ENCODE measurements at places on chromosomes 11 and 22. TPM values are rescaled to one million over a fixed set of nuclear protein-coding genes. Genes with fewer than 3 reads are reported as not detected.

The OR2AG2 gene
- 0.27 TPM for total RNA-seq

- H3K4me1 ChIP-seq: no peaks in the 10 kb centered on the region
- DNase-seq: no peak
- no peaks in the 10 kb centered on the region for H3K36me3 ChIP-seq
- no peaks in the 10 kb centered on the region for H3K27me3 ChIP-seq
Observed at GRCh38 chr11:44261800-44262591, 47.9 kb downstream of the ALX4 start.

DNA sequence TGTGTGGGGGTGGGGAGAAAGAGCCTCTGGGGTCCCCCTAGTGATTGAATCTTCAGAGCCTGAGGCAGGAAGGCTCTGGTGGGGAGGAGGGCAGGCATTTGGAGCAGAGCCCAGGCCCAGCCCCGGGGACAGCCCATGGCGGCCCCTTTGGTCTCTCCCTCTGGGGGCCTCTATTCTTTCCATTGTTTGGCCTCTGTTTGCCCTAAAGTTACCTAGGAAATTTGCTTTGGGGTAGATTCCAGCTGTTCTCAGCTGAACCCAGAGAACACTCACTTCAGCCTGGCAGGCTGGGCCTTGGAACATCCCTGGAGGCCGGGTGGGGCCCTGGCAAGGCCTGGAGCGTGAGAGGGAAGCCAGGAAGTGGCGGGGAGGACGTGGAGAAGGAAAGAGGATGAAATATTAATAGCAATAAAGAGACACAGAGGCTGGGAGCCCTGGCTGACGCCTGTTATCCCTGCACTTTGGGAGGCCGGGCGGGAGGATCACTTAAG lies 22.9 kb upstream of the A4GALT start:
- H3K27me3 ChIP-seq: no peaks in the 10 kb centered on the region
- H3K36me3 ChIP-seq: no peaks in the 10 kb centered on the region
- peaks cover 12% of the 10 kb centered on the region for H3K4me1 ChIP-seq
- no peak overlapping the region for H3K4me3 ChIP-seq
- H3K27ac ChIP-seq: no peak overlapping the region
- no peak for DNase-seq

GRCh38 chr11:63931876-63932275 lies 6.9 kb upstream of the NAA40 start:
- DNase-seq: no peak
- H3K27me3 ChIP-seq: peaks cover 2% of the 10 kb centered on the region
- H3K27ac ChIP-seq: no peak overlapping the region
- no peak overlapping the region for H3K4me3 ChIP-seq
- no peaks in the 10 kb centered on the region for H3K4me1 ChIP-seq
- no peaks in the 10 kb centered on the region for H3K36me3 ChIP-seq

GRCh38 chr11:103768816-103769215 lies 267.6 kb upstream of the DDI1 start:
- H3K4me1 ChIP-seq: no peaks in the 10 kb centered on the region
- no peaks in the 10 kb centered on the region for H3K36me3 ChIP-seq
- no peaks in the 10 kb centered on the region for H3K27me3 ChIP-seq
- no peak for DNase-seq
- H3K27ac ChIP-seq: no peak overlapping the region
- no peak overlapping the region for H3K4me3 ChIP-seq

DNA sequence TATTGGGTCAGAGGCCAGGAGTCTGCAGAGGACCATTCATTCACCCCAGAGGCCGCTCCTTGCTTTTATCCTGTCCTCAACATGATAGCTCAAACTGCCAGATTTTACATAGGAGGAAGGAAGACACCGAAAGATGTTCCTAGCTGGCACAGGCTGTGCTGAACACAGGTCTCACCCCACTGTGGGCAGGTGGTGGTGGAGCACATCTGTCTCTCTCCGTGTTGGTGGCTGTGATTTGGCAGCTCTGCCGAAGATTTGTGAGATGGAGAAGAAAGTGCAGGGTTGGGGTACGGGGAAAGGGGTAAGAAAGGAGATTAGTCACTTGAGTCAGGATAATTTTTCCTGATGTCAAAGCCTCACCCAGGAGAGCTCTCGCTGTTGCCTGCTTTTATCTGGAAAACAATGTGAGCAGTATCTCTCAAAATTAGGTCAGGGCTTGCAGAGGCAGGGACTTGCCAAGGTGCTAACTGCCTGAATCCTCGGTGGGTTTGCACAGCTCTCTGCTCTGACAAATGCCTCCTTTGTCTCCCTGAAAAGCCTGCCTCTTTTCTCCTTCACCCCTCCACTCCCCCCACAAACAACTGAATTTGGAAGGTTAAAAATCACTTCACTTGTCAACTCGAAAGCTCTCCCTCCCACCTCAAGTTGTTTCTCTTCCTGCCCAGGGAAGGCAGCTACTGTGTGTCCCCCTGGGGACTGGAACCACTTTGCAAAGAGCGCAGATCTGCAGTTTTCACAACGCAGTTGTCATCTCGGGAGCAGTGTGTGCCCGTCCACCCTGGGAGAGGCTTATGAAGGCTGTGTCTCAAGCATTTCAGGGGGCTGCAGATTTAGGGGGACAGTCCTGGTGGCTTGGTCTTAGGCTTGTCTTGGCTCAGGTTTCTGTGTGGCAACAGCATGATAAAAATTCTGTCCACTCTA lies 299.7 kb downstream of the ST3GAL4 start:
- H3K4me1 ChIP-seq: peaks cover 7% of the 10 kb centered on the region
- no peak overlapping the region for H3K4me3 ChIP-seq
- H3K27me3 ChIP-seq: no peaks in the 10 kb centered on the region
- no peak for DNase-seq
- no peaks in the 10 kb centered on the region for H3K36me3 ChIP-seq

- peaks cover 17% of the 10 kb centered on the region for H3K4me1 ChIP-seq
- no peak overlapping the region for H3K27ac ChIP-seq
- no peak overlapping the region for H3K4me3 ChIP-seq
Observed at GRCh38 chr11:65650547-65651338, 12.0 kb downstream of the RELA start.

The POU2AF3 gene
- 0.27 TPM for total RNA-seq

DNA sequence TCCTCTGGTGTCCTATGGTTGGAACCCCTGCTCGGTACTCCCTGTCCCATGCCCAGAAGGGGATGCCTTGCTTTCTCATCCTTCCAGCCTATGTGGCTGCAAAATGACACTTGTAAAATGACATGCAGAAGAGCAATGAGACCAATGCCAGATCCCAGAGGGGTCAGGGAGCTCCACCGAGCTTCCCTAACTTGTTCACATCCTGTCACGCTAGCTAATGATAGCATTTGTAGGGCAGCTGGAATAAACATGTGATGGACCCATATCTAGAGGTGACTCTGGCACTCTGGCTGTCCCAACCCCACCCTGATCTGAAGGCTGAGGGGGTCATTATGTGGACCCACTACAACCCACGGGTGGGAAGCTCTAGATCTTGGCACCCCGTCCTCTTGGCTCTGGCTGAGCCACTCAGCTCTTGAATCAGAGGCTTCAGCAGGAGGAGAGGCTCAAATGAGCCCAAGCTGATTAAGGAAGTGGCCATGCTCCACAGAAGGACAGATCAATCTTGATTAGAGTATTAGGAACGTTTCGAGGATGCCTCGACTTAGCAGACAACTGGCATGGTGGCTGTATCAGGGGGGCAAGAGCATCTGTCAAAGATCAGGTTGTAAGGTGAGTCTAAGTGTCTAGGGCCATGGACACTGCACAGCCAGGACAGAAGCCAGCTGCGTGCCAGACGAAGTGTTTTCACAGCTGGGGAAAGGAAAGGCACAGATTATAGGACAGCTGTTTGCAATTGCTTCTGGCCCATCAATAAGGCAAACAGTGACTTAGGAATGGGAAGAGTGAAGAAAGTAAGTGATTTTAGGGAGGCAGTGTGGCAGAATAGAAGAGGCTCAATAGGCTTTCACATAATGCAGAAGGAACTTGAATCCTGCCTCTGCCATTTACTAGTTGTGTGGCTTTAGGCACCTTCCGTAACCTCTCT lies 182.8 kb downstream of the KIRREL3 start:
- H3K4me3 ChIP-seq: no peak overlapping the region
- no peak for DNase-seq
- no peak overlapping the region for H3K27ac ChIP-seq
- no peaks in the 10 kb centered on the region for H3K36me3 ChIP-seq
- H3K4me1 ChIP-seq: peaks cover 17% of the 10 kb centered on the region

DNA sequence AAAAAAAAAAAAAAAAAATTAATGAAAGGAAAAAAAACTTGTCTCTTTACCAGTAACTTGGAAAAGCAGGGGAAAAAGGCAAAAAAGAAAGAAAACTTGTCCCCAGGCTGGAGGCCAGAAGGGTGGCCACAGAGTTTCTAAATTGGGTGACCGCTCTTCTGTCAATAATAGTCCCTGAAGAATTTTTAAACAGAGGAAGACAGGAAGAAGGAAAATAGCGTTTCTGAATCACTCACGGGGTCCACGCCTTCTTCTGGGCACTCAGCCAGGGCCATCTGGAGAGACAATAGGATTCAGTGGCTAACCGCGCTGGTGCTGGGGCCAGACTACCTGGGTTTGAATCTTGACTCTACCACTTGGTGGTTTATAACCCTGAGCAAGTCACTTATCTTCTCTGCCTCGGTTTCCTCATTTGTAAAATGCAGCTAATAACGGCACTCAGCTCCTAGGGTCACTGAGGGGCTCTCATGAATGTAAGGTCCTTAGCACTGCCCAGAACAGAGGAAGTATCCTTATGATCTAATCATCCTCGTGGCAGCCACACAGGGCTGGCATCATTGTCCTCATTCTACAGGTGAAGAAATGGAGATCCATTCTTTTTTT lies 7.0 kb downstream of the C11orf86 start:
- H3K27me3 ChIP-seq: no peaks in the 10 kb centered on the region
- no peak overlapping the region for H3K27ac ChIP-seq
- H3K4me1 ChIP-seq: peaks cover 9% of the 10 kb centered on the region
- no peaks in the 10 kb centered on the region for H3K36me3 ChIP-seq
- DNase-seq: peak; percentile 89

- H3K4me1 ChIP-seq: peaks cover 20% of the 10 kb centered on the region
- peak overlapping the region; percentile 10 for H3K27ac ChIP-seq
- no peak overlapping the region for H3K4me3 ChIP-seq
Observed at GRCh38 chr22:36008131-36008530, 20.5 kb downstream of the RBFOX2 start.

DNA sequence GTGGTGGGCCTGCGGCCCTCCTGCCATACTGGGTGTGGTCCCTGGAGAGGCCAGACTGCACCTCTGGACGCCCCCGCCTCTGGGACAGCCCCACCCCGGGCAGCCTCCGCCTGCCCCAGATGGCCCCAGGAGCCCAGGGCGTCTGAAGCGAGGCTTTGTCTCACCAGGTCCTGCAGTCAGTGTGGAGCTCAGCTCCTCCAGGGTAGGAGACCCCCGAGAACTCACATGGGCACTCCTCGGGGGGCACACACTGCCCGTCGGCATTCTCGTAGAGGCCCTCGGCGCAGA lies 10.4 kb downstream of the MUC6 start:
- no peaks in the 10 kb centered on the region for H3K36me3 ChIP-seq
- no peak overlapping the region for H3K27ac ChIP-seq
- no peak overlapping the region for H3K4me3 ChIP-seq
- no peaks in the 10 kb centered on the region for H3K27me3 ChIP-seq

The CRYBB3 gene
- total RNA-seq: not detected

The LIN7C gene
- total RNA-seq: 34.7 TPM

The UCP3 gene
- 2.0 TPM for total RNA-seq

- peak overlapping the region; percentile 23 for H3K27ac ChIP-seq
- H3K36me3 ChIP-seq: no peaks in the 10 kb centered on the region
- no peak for DNase-seq
- H3K4me1 ChIP-seq: peaks cover 19% of the 10 kb centered on the region
- no peaks in the 10 kb centered on the region for H3K27me3 ChIP-seq
- H3K4me3 ChIP-seq: no peak overlapping the region
Observed at GRCh38 chr11:97742717-97743116, 1278.0 kb upstream of the CNTN5 start.

- H3K4me3 ChIP-seq: no peak overlapping the region
- H3K27me3 ChIP-seq: no peaks in the 10 kb centered on the region
- no peak for DNase-seq
- no peaks in the 10 kb centered on the region for H3K36me3 ChIP-seq
- H3K4me1 ChIP-seq: peaks cover 11% of the 10 kb centered on the region
Observed at GRCh38 chr11:115889712-115890111, 385.5 kb upstream of the CADM1 start.

The CHST1 gene
- 2.6 TPM for total RNA-seq

- peaks cover 15% of the 10 kb centered on the region for H3K4me1 ChIP-seq
- DNase-seq: no peak
- peaks cover 2% of the 10 kb centered on the region for H3K36me3 ChIP-seq
- no peak overlapping the region for H3K27ac ChIP-seq
- no peak overlapping the region for H3K4me3 ChIP-seq
Observed at GRCh38 chr22:45603619-45604018, 68.0 kb upstream of the ATXN10 start.

The IFTAP gene
- 21.3 TPM for total RNA-seq

The MS4A3 gene
- total RNA-seq: not detected

The NPAS4 gene
- 0.50 TPM for total RNA-seq

GRCh38 chr11:35257281-35257680 lies 118.3 kb downstream of the CD44 start:
- no peaks in the 10 kb centered on the region for H3K27me3 ChIP-seq
- H3K36me3 ChIP-seq: no peaks in the 10 kb centered on the region
- no peak overlapping the region for H3K27ac ChIP-seq
- no peak overlapping the region for H3K4me3 ChIP-seq

DNA sequence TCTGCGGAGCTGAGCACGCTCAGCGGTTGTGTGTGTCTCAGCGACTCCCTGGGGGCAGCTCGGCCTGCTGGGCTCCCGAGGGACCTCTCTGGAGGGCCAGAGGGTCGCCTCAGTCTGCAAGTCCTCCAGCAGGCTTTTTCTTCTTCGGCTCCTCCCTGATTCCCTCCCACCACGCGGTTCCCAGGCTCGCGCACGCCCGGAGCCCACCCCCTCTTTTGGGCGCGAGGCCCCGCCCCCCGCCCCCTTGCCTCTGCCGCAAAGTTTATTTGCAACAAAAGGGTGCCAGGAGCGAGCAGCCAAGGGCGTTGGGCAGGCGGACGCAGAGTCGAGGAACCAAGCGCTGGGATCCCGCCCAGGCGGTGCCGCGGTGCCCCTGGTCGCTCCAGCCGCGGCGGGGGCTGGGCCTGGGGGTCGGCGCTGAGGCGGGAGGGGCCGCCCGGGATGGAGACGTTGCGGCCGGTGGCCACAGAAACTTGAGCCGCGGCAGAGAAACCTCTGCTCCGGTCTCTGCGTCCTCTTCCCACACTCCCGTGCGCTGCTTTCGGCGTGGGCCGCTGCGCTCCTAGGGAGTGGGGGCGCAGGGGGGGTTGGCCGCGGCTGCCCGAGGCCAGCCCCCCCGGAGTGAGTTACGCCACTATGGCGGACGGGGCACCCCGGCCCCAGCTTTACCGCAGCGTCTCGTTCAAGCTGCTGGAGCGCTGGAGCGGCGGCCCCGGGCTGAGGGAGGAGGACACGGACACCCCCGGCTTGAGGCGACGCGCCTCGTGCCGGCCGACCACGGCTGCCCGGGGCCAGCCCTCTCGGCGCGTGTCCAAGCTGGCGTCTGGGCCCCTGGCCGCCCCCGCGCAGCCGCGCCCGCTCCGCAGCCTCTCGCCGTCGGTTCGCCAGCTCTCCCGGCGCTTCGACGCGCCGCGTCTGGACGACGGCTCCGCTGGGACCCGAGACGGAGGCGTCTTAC lies at the start of gene ARHGEF17:
ARHGEF17 (plus strand) TSS at position 274 of the 958 bp plus-strand sequence; CDS start at position 637, 363 bp downstream.
- peak within 1 kb of the TSS; percentile 78 for H3K4me3 ChIP-seq
- no peaks in the 10 kb centered on the region for H3K36me3 ChIP-seq
- H3K27me3 ChIP-seq: no peaks in the 10 kb centered on the region
- peak within 1 kb of the TSS; percentile 98 for H3K27ac ChIP-seq

GRCh38 chr11:59222464-59223060 lies 9.8 kb upstream of the MPEG1 start:
- peaks cover 11% of the 10 kb centered on the region for H3K27me3 ChIP-seq
- no peak overlapping the region for H3K27ac ChIP-seq
- H3K36me3 ChIP-seq: no peaks in the 10 kb centered on the region
- no peaks in the 10 kb centered on the region for H3K4me1 ChIP-seq
- no peak overlapping the region for H3K4me3 ChIP-seq

The OVOL1 gene
- 0.22 TPM for total RNA-seq
